ENCODE measurements at places on chromosomes 3 and 15.

- DNase-seq = no peak
Observed at GRCh38 chr15:73872346-73872745, 1.0 kb upstream of the TBC1D21 start.

- DNase-seq = no peak
Observed at GRCh38 chr3:141279077-141279967, 47.7 kb downstream of the PXYLP1 start.

- DNase-seq = no peak
Observed at GRCh38 chr3:184745526-184745925, 33.7 kb upstream of the MAGEF1 start.

GRCh38 chr3:141915016-141915415 lies 38.6 kb downstream of the ATP1B3 start:
- no peak for DNase-seq

DNA sequence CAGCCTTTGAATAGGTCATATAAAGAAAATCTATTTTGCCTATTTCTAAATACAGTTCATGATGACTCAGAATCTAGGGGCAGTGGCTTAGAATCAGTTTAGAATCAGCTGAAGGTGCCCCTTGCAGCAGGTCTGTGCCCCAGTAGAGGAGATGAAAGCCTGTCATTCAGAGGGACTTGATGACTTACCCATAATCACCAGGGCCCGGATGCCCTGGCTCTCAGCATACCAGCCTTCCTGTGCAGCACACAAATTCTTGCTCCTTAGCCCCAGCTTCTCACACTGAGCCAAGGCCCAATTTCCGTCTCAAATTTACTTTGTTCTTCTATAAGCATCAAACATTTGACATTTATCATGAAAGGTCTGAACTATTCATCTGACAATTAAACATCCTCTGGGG lies 83.2 kb upstream of the EOMES start:
- DNase-seq = no peak
